ENCODE measurements at places on chromosomes 3 and 15. TPM values are rescaled to one million over a fixed set of nuclear protein-coding genes. Genes with fewer than 3 reads are reported as not detected.
A peak's percentile ranks its signal among the peaks of the same experiment; 100 is the strongest.

GRCh38 chr3:44954962-44955361 lies 21.0 kb downstream of the ZDHHC3 start:
- peaks cover 23% of the 10 kb centered on the region for H3K36me3 ChIP-seq
- no peaks in the 10 kb centered on the region for H3K27me3 ChIP-seq
- peak; percentile 94 for DNase-seq

GRCh38 chr15:40238532-40239403 lies at the start of gene PAK6:
TSS of gene PAK6 (plus strand) at chr15:40239063. CDS start at chr15:40264786, 25,723 bp downstream.
- H3K36me3 ChIP-seq, result no peaks in the 10 kb centered on the region
- no peaks in the 10 kb centered on the region for H3K27me3 ChIP-seq

DNA sequence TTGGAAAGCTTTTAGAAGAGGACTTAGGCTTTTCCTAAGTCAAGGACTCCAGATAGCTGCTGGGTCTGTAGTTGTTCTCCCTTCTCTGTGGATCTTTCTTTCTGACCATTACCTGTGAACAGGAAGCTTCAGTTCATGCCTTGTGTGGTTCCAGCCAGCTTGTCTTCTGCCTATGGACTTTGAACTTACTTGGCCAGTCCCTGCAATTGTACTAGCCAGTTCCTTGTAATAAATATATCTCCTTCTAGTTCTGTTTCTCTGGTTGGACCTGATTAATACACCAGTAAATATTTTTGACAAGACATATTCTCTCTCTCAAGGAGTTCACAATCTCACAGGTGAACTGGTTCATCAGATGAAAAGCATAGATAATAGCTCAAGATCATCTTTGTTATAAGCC lies 341.3 kb upstream of the DPPA4 start:
- no peaks in the 10 kb centered on the region for H3K27me3 ChIP-seq
- H3K4me1 ChIP-seq, result no peaks in the 10 kb centered on the region

- H3K27ac ChIP-seq, result no peak overlapping the region
- H3K4me3 ChIP-seq, result no peak overlapping the region
- no peaks in the 10 kb centered on the region for H3K36me3 ChIP-seq
Measured at GRCh38 chr15:100174904-100175275, 166.9 kb downstream of the ADAMTS17 start.

DNA sequence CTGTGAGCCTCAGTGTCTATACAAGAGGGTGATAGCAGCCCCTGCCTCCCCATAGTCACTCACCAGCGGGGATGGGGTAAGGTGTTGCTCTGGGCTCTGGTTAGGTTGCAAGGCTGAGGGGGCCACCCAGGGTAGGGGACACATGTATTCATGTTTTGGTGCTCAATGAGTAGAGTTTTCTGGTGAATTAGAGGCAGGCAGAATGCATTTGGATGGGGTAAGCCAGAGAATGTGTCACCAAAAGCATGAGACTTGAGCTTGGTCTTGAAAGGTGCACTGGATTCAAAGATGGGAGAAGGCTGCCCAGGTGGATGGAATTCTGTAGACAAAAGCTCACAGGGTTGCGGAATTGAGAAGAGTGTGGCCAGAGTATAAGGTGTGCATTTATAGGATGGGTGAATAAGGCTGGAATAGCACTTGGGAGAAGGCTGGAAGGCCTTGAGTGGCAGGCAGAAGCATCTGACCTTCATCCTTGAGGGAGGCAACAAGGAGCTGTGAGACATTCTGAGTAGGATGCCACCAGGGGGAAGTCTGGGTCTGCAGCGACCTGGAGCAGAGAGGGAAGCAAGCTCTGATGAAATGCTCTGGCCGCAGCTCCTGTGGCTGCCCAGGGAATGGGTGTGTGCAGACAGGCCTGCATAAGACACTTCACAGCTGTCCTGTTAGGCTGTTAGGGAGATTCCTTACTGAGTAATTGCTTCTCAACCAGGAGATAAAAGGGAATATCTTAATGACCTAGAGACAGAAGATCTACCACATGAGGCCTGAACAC lies 149.6 kb downstream of the CHDH start:
- H3K27me3 ChIP-seq, result peaks cover 84% of the 10 kb centered on the region
- H3K27ac ChIP-seq, result no peak overlapping the region

GRCh38 chr15:100073982-100074381 lies 267.8 kb downstream of the ADAMTS17 start:
- DNase-seq, result no peak
- peaks cover 8% of the 10 kb centered on the region for H3K4me1 ChIP-seq
- no peaks in the 10 kb centered on the region for H3K27me3 ChIP-seq
- no peak overlapping the region for H3K4me3 ChIP-seq

GRCh38 chr3:48151807-48152427 lies 36.3 kb downstream of the CDC25A start:
- H3K27ac ChIP-seq, result peak overlapping the region; percentile 60
- H3K36me3 ChIP-seq, result peaks cover 2% of the 10 kb centered on the region
- DNase-seq, result peak; percentile 13
- H3K4me1 ChIP-seq, result peaks cover 40% of the 10 kb centered on the region

DNA sequence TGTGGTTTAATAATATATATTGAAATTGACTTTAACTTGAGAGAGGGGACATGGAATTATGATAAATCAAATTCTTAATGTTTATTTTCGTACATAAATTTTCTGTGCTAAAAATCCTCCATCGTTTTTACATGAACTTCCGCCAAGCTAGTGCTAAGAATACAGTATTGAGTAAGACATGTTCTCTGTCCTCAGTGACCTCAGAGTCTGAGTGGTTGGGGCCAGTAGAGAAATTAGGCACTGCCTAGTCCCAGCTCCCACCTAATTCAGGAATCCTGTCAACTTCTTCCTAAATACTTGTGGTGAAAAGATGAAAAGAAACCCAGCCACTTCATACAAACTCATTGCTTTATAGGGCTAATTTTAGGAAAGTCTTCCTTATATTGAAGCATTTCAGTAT lies 110.3 kb downstream of the PPP2R3A start:
- no peak overlapping the region for H3K27ac ChIP-seq
- no peaks in the 10 kb centered on the region for H3K36me3 ChIP-seq
- H3K27me3 ChIP-seq, result no peaks in the 10 kb centered on the region
- no peak overlapping the region for H3K4me3 ChIP-seq
- DNase-seq, result no peak

GRCh38 chr15:64452988-64453688 lies 7.2 kb upstream of the ZNF609 start:
- no peak overlapping the region for H3K4me3 ChIP-seq
- no peaks in the 10 kb centered on the region for H3K27me3 ChIP-seq
- no peaks in the 10 kb centered on the region for H3K4me1 ChIP-seq
- no peak overlapping the region for H3K27ac ChIP-seq

DNA sequence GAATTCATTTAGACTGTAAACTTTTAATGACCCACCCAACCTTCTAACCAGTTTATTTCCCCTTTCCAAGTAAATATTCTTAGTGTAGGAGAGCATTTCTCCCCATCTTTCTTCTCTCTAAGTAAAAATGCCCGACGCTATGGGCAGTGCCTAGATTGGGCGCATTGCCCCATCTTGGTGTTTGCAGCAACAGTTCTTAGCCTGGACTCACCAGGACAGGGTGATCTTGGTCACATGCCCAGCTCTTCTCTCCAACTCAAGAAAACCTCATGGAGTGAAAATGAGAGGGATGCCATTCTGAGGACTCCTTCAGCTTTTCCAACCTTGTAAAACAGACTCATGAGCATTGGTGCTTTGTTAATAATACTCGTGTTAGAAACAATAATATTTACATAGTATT lies 76.7 kb downstream of the GHSR start:
- H3K36me3 ChIP-seq, result peaks cover 4% of the 10 kb centered on the region
- H3K4me1 ChIP-seq, result no peaks in the 10 kb centered on the region
- no peaks in the 10 kb centered on the region for H3K27me3 ChIP-seq
- no peak for DNase-seq
- no peak overlapping the region for H3K4me3 ChIP-seq

DNA sequence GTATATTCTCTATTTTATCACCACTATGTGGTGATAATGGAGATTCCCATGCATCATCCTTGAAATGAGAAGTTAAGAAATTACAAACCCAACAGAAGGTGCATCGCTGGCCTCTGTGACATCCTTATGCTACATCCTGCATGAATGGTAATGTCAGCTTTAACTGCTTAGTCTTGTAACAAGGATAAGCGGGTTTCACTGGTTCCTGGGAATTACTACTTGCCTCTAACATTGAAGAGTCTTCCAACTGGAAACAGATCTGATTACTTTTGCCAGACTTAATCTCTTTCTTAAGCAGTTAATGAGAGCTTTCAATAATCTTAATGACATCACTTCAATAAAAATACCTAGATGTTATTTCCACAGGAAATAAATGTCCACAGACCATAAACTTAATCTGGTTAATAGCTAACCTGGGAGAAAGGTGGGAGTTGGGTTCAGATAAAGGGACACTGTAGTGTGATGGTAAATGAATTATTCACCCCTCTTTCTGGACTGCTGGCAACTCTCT lies 44.0 kb downstream of the FMN1 start:
- H3K4me3 ChIP-seq, result no peak overlapping the region
- no peak overlapping the region for H3K27ac ChIP-seq
- H3K36me3 ChIP-seq, result no peaks in the 10 kb centered on the region
- H3K4me1 ChIP-seq, result peaks cover 3% of the 10 kb centered on the region

- peak; percentile 82 for DNase-seq
- peak overlapping the region; percentile 71 for H3K27ac ChIP-seq
- no peak overlapping the region for H3K4me3 ChIP-seq
- peaks cover 80% of the 10 kb centered on the region for H3K36me3 ChIP-seq
- peaks cover 21% of the 10 kb centered on the region for H3K4me1 ChIP-seq
Measured at GRCh38 chr3:38124324-38125122, 12.4 kb downstream of the ACAA1 start.

- H3K36me3 ChIP-seq, result no peaks in the 10 kb centered on the region
- H3K27ac ChIP-seq, result peak overlapping the region; percentile 61
- H3K27me3 ChIP-seq, result no peaks in the 10 kb centered on the region
- DNase-seq, result no peak
- peaks cover 36% of the 10 kb centered on the region for H3K4me1 ChIP-seq
- H3K4me3 ChIP-seq, result peak overlapping the region; percentile 99
Measured at GRCh38 chr3:128879991-128880390, 571 bp downstream of the ACAD9 start.

GRCh38 chr3:126442094-126442855 lies 33.4 kb downstream of the ZXDC start:
- no peak for DNase-seq
- no peaks in the 10 kb centered on the region for H3K27me3 ChIP-seq
- H3K36me3 ChIP-seq, result no peaks in the 10 kb centered on the region
- H3K27ac ChIP-seq, result no peak overlapping the region

GRCh38 chr3:105759442-105760078 lies 109.3 kb downstream of the CBLB start:
- H3K4me1 ChIP-seq, result no peaks in the 10 kb centered on the region
- H3K36me3 ChIP-seq, result peaks cover 21% of the 10 kb centered on the region

GRCh38 chr3:170889630-170890029 lies 18.8 kb downstream of the EIF5A2 start:
- H3K4me1 ChIP-seq, result no peaks in the 10 kb centered on the region
- H3K4me3 ChIP-seq, result no peak overlapping the region
- H3K36me3 ChIP-seq, result no peaks in the 10 kb centered on the region
- no peak for DNase-seq
- no peak overlapping the region for H3K27ac ChIP-seq

GRCh38 chr3:123732447-123732846 lies 147.6 kb upstream of the HACD2 start:
- peak; percentile 99 for DNase-seq
- H3K4me3 ChIP-seq, result no peak overlapping the region
- peaks cover 47% of the 10 kb centered on the region for H3K4me1 ChIP-seq
- peak overlapping the region; percentile 92 for H3K27ac ChIP-seq

DNA sequence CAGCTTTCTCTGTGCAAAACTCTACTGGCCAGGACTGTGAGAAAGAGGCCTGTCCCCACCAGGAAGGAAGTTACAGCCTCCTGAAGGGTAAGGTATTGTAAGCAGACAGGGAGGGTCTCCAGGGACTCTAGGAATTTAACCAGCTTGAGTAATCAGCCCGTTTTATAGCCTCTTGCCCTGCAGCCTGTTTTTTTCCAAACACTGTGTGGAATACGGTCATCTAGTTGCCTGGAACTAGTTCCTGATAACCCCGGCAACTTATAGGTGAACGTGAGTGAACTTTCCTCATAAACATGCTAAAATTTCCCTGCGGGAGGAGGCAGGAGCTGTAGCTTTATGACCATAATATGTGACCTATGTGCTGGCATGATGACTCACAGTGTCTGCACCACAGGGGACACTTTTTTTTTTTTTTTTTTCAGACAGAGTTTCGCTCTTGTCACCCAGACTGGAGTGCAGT lies 60.1 kb upstream of the DAZL start:
- H3K4me1 ChIP-seq, result peaks cover 11% of the 10 kb centered on the region
- H3K36me3 ChIP-seq, result no peaks in the 10 kb centered on the region
- DNase-seq, result peak; percentile 84
- H3K27ac ChIP-seq, result 0 out of 2 replicates have a peak overlapping the region, but pooled peaks have one; percentile 3

DNA sequence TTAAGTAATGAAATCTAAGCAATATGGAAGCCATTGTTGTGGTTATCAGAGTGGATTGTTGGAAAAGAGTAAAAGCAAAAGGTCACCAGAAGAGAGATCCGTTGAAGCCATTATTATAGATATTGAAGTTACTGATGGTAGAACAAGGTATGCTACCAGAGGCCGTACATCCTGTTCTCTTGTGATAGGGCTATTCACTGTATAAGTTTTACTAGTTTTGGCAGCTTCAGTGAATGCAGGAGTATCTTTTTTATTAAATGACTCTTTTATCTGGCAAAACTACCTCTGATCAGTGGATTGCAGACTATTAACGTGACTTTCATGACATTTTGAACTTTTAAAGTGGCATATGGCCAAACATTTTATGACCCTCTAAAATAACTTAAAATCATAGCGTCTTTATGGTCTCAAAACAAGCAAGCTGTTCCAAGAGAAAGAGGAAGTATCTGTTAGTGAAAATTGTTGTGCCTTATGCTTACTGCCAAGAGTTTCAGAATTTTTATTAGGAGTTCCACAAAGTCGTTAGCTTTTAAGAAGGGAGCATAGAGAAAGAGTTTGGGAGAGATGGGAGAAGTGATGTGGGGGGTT lies 102.9 kb downstream of the LRRC49 start:
- no peaks in the 10 kb centered on the region for H3K4me1 ChIP-seq
- DNase-seq, result no peak
- H3K27me3 ChIP-seq, result no peaks in the 10 kb centered on the region
- H3K4me3 ChIP-seq, result no peak overlapping the region
- no peaks in the 10 kb centered on the region for H3K36me3 ChIP-seq

GRCh38 chr15:53710906-53711305 lies 48.6 kb downstream of the WDR72 start:
- H3K27me3 ChIP-seq, result peaks cover 45% of the 10 kb centered on the region
- no peaks in the 10 kb centered on the region for H3K36me3 ChIP-seq
- no peak for DNase-seq
- H3K4me3 ChIP-seq, result no peak overlapping the region
- no peaks in the 10 kb centered on the region for H3K4me1 ChIP-seq
- no peak overlapping the region for H3K27ac ChIP-seq

GRCh38 chr3:166455744-166456143 lies 618.5 kb upstream of the BCHE start:
- H3K4me3 ChIP-seq, result no peak overlapping the region
- H3K27me3 ChIP-seq, result no peaks in the 10 kb centered on the region
- peak; percentile 66 for DNase-seq
- H3K36me3 ChIP-seq, result no peaks in the 10 kb centered on the region
- H3K4me1 ChIP-seq, result peaks cover 25% of the 10 kb centered on the region

The RFTN1 gene
- 12.3 TPM for total RNA-seq

The GP9 gene
- not detected for total RNA-seq

The CLDN18 gene
- not detected for total RNA-seq

The HGD gene
- 0.11 TPM for total RNA-seq

The DZIP1L gene
- total RNA-seq, result 3.8 TPM

The CCDC39 gene
- not detected for total RNA-seq

The RYR3 gene
- total RNA-seq, result not detected

The CLEC3B gene
- not detected for total RNA-seq

The MESP1 gene
- 32.9 TPM for total RNA-seq

The TYRO3 gene
- 23.5 TPM for total RNA-seq

The HHATL gene
- total RNA-seq, result not detected

The APOD gene
- not detected for total RNA-seq
